Endothelial cell of umbilical vein (primary cell): ENCODE measurements at places on chromosomes 4 and X.
A peak's percentile ranks its signal among the peaks of the same experiment; 100 is the strongest.

DNA sequence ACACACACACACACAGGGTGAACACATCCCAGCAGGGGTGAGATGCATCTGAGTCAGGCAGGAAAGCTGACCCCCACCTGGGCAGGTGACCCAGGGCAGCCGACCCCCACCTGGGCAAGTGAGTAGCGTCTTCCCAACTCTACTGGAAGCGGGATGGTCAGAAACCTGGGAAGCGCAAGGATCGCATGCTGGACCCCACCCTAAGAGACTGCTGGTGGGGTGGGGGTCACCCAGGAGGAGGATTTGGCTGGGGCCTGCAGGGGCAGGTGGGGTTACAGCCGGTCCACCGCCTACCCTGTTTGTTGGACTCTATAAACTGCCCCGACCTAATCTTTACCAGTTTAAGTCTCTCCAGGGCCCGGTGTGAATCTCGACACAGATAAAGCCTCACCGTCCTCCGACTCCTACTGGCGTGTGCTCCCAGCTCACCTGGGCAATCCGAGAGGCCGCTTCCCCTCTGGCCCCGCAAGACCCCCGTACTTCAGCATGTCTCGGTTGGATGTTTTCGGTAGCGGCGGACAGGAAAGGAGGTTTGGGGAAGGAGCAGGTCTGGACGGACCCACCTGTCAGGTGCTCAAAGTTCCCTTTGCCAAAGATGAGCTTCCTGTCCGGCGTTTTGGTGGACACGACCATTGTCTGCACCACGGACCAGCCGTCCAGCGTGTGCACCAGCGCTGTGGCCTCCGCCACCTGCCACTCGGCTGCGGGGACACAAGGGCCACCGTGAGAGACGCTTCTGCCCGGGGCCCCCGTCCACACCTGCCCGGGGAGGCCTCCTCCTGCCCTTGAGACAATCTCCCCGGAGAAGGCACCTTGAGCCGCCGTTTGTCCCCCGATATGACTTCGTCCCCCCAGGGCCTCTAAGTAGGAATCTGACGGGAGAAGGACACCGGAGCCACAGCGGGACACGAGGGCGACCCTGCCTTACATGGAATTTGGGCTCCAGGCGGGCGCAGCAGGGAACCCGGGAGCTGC is 2.0 kb downstream of the GTPBP6 start:
- DNase-seq = no peak

DNA sequence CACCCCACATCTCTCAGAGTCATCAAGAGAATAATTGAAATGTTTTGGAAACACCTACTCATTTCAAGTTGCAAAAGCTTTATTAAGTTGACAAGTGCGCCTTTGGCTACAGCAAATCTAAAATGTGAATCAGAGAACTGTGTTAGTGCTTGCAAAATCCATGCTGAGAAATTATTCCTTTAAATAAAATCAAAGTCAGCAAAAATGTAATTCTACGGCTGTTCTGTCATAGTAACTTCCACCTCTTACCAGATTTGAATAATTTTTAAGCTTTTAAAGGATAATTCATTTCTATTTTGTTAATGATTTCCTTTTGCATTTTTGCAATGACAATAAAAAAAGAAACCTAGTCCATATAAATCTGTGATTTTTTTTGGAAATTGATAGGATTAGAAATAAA is 1779.1 kb downstream of the STIM2 start:
- no peak for DNase-seq

DNA sequence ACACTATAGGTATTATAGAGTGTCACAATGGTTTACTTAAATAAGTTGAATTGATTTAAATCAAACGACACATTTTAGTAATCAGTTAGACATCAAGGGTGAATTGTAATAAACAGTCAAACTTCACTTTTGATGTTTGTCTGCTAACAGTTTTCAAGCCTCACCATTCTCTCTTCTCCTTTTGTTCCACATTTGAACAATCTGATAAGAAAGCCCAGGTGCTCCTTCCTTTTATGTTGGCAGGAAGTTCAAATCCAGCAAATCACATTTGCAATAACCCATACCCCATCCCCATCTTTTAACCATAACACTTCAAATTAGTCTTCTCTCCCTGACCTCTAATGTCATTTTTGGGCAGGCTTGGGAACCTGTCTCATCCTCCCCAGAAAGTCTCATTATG is 63.4 kb upstream of the GC start:
- no peak for DNase-seq

DNA sequence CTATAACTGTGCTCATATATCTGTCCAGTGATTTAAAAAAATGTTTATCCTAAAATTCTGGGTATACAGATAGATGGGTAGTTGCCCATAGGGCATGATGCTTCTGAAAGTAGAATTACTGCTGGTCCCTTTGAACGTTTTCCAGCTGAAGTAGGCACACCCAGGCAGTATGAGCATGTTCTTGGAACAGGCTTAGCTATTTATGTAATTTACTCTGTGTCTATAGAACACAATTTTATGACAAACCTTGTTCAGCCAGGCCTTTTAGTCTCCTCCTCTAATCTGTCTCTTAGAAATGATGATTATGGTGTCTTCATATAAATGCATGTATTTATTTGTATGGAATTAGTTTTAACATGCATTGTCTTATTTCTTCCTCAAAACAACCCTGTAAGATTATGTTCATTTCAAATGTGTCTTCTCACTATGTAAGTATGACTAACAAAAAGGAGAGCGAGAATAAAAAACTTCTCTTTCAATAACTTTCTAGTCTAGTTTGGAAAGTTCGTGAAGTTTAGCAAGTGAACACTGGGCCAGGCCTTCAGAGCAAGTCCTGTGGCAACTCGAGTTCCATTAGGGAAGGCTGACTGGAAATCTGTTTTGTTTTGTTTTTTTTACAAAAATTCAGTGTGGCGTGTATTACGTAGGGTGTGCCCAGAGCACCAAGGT is 142.0 kb downstream of the AFF1 start:
- no peak for DNase-seq

DNA sequence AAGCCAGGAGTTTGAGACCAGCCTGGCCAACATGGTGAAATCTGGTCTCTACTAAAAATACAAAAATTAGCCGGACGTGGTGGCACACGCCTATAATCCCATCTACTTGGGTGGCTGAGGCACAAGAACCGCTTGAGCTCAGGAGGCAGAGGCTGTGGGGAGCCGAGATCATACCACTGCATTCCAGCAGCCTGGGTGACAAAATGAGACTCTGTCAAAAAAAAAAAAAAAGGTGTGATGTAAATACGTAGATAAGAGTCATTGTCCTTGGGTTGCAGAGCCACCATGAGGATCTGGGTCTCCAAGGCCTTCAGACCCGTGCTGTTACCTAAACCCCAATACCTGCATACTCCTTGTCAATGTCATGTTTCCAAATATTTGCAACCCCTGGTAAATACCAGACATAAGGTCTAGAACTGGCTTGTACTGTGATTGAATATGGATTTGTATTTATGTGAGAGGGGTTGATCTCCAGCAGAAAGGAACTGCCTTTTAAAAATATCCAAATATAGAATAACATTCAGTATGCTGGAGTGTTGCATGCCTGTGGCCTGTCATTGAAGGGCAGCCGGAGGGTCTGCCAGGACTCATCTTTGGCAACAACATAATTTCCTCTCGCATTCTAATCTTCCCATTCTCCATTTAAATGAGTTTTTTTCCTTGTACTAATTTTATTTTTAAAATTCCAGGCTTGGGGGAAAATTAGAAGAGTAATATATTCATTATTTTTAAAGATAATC is 40.4 kb downstream of the ATXN3L start:
- DNase-seq = no peak

DNA sequence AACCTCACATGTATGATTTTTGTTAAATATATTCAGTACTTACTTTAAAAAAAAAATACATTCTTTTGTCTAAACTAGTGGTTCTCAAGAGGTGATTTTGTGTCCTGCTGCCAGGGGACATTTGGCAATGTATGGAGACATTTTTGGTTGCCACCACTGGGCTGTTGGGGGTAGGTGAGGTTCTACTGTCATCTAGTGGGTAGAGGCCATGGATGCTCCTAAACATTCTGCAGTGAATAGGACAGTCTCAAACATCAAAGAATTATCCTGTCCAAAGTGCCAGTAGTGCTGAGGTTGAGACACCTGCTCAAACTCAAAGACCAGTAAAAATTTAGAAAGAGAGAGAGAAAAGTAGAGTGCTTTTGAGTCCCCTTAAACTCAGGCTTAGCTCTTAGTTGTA is 32.9 kb upstream of the PGM2 start:
- peak; percentile 13 for DNase-seq
